Activated T-cell treated with anti-CD3 and anti-CD28 coated beads, Interleukin-2, amount 50 U/mL, for 1 hour (primary cell): ENCODE measurements at places on chromosomes 3 and 15.

DNA sequence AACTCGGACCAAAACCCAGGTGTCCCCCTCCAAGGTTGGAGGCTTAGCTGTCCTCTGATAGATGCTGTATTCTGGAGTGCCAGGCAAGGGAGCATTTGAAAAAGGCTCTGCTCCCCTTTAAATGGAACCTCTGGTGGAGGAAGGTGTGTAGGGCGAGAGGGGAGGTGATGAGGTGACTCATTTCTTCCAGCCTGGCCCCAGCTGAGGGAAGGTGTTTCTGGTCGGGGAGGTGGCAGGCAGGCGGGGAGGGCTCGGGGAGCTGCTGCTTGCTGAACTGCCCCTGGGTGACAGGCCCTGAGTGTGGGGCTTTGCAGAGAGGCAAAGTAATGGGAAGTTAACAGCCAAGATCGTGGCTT lies 18.8 kb downstream of the PSTPIP1 start:
- DNase-seq: peak; percentile 82

GRCh38 chr3:18758047-18758704 lies 333.0 kb upstream of the SATB1 start:
- DNase-seq: no peak

GRCh38 chr3:186532598-186533072 lies 11.5 kb downstream of the CRYGS start:
- DNase-seq: no peak

DNA sequence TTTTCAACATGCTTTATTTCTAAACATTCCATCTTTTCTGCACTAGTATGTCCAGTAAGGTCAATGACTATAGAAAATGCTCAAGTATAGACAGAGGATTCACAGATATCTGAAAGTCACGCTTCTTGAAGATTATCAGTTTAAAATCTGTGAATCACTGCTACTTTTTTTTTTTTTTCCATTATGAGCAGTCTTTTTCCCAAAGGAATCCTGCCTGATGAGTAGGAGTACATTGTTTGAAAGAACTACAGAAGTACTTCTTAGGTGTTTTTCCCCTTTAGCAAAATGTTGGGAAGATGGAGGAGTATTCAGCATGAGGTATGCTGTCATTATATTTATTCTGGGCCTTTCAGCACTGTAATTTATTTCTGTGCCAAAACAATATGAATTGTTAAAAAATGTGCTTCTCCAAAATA lies 266.2 kb downstream of the NLGN1 start:
- DNase-seq: no peak

DNA sequence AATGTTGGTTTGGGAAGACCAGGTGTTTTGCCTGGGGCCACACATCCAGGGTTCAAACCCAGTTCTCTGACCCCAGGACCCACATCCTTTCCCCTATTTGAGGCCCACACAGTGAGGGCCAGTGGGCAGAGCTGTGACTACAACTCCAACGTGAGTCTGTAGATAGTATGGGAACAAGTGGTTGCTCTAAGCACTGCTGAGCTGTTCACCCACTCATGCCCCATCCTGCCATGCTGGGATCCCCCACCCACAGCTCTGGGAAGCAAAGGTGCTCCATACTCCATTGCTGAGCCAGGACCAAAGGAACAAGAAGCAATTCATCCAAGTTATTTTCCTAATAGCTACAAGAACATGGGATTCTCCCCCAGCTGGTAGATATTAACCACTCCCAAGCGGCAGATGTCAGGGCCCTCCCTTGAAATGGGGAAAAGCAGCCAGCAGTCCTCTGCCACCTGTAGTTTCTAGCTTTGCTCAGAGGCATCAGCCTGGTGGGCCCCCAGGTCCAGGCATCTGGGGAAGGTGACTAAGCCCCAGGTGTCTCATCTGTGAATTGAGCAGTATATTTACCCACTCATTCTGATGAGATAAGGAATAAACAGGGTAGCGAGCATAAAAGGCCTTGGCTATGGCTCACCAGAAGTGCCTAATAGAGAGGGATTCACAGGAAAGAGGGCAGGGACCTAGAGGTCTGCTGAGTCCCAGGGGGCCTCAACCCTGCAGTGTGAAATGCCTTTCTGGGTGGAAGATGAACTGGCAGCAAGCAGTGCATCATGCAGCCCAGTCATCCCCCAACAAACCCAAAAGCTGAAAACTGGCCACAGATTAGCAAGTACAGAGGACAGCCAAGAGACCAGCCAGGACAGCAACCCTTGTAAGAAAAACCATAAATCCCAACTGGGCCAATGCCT lies 33.4 kb downstream of the POC1A start:
- DNase-seq: no peak

GRCh38 chr3:9222956-9223639 lies 26.3 kb downstream of the SRGAP3 start:
- DNase-seq: no peak

DNA sequence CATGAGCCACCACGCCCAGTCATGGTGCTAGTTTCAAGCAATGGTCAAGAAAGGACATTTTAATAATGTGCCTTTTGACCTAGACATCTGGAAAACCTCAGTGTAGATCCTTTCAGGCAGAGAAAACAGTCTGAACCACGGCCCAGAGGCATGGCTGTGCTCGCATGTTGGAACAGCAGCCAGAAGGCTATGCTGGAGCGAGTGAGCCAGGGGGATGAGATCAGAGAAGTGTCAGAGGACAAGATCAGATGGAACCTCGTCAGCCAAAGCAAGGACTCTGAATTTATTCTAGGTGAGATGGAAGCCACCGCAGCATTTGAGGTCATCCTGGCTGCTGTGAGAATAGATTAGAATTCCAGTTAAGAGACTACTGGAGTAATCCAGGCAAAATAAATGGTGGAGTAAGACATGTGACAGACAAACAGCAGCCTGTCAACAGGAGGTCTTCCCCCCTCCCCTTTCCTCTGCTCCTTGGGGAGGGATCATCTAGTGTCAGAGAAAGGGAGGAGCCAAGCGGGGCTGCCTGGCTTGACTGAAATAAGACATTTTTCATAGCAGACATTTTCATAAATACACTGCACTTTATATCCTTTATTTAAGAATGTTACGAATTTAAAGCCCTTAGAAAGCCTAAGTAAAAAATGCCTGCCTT lies 40.4 kb upstream of the ACKR4 start:
- DNase-seq: no peak

DNA sequence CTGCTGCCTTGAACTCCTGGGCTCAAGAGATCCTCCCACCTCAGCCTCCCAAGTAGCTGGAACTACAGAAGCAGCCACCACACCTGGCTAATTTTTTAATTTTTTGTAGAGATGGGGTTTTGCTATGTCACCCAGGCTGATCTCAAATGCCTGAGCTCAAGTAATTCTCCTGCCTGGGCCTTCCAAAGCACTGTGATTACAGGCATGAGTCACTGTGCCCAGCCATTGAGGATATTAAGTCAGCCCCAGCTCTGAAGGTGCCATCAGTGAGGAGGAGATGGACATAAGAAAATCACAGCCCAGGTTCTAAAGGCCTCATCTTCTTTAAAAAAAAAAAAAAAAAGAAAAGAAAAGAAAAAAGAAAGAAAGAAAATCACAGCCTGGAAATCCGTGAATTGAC lies 26.6 kb upstream of the PSTPIP1 start:
- DNase-seq: no peak
